Left ventricle myocardium inferior (tissue), 1 donor: ENCODE measurements at places on chromosomes 6 and 20.
A peak's percentile ranks its signal among the peaks of the same experiment; 100 is the strongest.

DNA sequence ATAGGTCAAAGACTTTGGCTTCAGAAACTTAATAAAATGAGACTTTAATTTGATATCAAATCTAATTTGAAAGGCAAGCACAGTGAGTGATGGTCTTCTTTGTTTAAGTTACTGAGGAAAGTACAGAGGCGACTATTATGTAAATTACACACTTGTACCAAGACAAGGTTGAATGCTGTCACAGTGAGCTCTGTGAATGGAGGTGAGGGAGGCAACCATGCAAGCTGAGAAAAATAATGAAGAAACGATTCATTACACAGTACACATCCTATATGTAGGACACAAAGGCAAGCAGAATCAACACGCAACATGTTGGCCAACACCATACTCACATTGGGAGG is 46.8 kb upstream of the CCDC28A start:
- H3K27me3 ChIP-seq: no peaks in the 10 kb centered on the region
- no peak overlapping the region for H3K27ac ChIP-seq
- no peak for DNase-seq
- H3K4me1 ChIP-seq: peaks cover 18% of the 10 kb centered on the region

DNA sequence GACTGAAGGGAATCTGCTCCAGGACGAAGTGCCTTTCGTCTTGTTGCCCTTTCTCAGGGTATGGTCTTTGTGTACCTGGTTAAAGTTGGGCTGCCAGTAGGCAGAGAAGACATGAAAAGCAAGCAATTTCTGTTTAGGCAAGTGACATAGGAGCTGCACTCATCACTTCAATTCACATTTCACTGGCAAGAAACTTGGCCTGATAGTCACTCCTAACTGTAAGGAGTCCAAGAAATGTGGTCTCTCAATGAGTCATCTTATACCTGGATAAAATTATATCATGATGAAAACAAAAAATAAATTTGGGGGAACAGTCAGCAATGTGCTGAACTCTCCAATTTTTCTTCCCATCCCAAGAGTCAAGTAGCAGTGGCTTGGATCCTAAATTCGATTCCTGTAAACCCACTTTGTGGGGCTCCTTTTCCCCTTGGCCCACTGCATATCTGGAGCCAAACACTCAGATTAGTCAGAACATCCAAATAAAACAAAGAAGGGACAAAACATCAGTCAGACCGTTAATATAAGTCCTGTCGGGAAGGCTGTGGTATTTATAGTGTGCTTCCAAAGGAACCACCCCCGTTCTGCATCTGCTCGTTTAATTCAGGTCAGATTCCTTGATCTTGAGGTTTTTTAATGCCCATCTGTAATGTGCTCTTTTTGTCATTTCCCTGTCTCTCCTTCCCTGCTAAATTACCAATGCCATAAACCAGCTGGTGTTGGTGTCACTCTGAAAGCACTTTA is 5.0 kb upstream of the GABRR1 start:
- DNase-seq: no peak
- no peak overlapping the region for H3K4me3 ChIP-seq
- H3K4me1 ChIP-seq: no peaks in the 10 kb centered on the region
- H3K27me3 ChIP-seq: no peaks in the 10 kb centered on the region

GRCh38 chr6:36926708-36927513 is 27.6 kb upstream of the PI16 start:
- H3K27me3 ChIP-seq: no peaks in the 10 kb centered on the region
- H3K36me3 ChIP-seq: peaks cover 38% of the 10 kb centered on the region
- no peak overlapping the region for H3K4me3 ChIP-seq
- H3K4me1 ChIP-seq: peaks cover 37% of the 10 kb centered on the region

DNA sequence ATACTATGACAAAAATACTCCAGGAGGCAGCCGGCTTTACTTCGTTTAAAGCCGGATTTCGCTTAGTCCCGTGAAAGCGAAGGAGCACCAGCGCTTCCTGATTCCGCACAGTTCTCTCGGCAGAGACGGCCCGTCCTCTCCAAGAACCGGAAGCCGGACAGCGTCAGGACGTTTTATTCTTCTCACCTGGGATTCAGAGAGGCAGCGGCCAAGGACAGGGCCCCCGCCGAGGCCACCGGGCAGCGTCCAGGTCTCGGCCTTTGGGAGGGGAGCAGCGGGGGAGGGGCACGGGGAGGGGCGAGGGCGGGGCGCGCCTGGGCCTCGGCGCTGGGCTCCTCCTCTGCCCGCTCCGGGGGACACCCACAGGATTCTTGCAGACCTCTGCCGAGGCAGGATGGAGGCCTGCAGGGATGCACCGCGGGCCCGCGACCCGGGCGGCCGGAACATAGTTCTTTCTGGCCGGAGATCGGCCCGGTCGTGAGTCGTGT is 2.8 kb upstream of the DIDO1 start:
- H3K4me3 ChIP-seq: peak overlapping the region; percentile 67
- H3K27ac ChIP-seq: peak overlapping the region; percentile 87
- peak; percentile 77 for DNase-seq
- peaks cover 6% of the 10 kb centered on the region for H3K36me3 ChIP-seq
- no peaks in the 10 kb centered on the region for H3K27me3 ChIP-seq

DNA sequence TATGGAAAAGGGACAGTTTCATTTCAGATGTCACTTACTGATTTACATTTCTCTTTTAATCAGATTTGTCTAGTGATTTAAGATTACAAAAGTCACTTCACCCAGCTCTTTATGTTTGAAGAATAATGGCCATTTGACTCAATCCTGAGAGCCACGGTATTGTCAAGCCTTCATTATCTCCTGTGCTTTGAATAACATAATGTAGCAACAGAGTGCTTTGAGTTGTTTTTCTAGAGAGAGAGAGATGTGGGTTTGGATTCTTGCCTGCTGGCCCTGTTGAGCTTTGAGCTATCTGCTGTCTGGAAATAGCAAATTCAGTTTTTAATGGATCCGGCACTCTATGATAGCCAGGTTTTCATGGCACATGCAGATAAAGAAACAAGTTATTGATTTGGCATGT is 478.4 kb upstream of the SOX4 start:
- peaks cover 24% of the 10 kb centered on the region for H3K4me1 ChIP-seq
- H3K36me3 ChIP-seq: no peaks in the 10 kb centered on the region
- no peak overlapping the region for H3K27ac ChIP-seq
- no peak overlapping the region for H3K4me3 ChIP-seq
- no peak for DNase-seq
- no peaks in the 10 kb centered on the region for H3K27me3 ChIP-seq

DNA sequence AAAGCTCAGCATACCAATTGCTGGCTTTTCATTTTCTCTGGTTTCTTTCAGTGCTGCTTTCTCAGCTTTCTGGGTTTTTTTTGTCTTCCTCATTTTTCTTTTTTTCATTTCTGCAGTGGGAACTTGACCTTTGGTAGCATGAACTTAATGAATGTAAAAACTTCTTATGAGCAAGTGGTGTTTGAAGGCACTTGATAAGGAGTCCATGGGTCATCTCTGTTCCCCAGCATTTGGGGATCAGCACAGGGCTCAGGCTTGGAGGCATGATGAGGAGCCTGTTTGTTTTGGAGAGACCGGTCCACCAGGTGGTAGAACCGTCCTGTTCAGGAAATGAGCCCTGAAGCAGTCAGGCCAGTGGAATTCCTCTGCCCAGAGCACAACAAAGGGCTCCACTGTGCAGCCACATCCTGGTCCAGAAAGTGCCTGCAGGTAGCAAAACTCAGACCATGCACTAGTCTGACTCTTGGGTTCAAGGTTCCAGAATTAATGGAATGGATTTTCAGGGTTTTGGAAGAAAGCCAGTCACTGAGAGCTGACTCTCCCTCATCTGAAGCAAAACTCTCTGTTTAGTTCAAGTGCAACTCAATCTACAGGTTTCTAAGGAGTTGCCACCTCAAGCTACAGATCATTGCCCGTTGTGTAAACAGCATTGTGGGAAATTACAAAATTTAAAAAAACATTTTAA is 52.3 kb upstream of the ADGRF1 start:
- no peak for DNase-seq
- no peaks in the 10 kb centered on the region for H3K36me3 ChIP-seq
- H3K27ac ChIP-seq: peak overlapping the region; percentile 22
- peaks cover 33% of the 10 kb centered on the region for H3K4me1 ChIP-seq
- peaks cover 13% of the 10 kb centered on the region for H3K27me3 ChIP-seq

DNA sequence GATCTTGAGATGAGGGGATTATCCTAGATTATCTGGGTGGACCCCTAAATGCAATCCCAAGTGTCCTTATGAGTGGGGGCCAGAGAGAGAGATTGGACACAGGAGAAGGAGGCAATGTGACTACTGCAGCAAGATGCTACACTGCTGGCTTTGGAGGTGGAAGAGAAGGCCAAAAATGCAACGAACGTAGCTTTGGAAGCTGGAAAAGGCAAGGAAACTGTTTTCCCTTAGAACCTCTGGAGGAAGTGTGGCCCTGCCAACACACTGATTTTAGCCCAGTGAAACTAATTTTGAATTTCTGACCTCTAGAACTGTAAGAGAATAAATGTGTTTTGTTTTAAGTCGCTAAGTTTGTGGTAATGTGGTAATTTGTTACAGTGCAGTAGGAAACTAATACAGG is 15.7 kb downstream of the PPARD start:
- H3K27me3 ChIP-seq: no peaks in the 10 kb centered on the region
- H3K36me3 ChIP-seq: peaks cover 16% of the 10 kb centered on the region
- peak overlapping the region; percentile 74 for H3K27ac ChIP-seq
- H3K4me1 ChIP-seq: peaks cover 60% of the 10 kb centered on the region
- H3K4me3 ChIP-seq: no peak overlapping the region

DNA sequence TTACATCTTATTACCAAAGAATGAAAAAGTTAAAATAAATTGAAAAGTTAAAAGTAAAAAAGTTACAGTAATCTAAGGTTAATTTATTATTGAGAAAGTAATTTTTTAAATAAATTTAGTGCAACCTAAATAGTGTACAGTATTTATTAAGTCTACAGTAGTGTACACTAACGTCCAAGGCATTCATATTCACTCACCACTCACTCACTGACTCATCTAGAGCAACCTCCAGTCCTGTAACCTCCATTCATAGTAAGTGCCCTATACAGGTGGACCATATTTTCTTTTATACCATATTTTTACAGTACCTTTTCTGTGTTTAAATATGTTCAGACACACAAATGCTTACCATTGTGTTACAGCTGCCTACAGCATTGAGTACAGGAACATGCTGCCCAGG is 624.7 kb upstream of the NOX3 start:
- H3K27ac ChIP-seq: no peak overlapping the region
- no peak for DNase-seq
- H3K36me3 ChIP-seq: no peaks in the 10 kb centered on the region
- H3K4me1 ChIP-seq: no peaks in the 10 kb centered on the region
- H3K4me3 ChIP-seq: no peak overlapping the region

GRCh38 chr20:16864963-16865362 is 116.8 kb downstream of the OTOR start:
- H3K27me3 ChIP-seq: no peaks in the 10 kb centered on the region
- H3K27ac ChIP-seq: no peak overlapping the region
- H3K36me3 ChIP-seq: no peaks in the 10 kb centered on the region

DNA sequence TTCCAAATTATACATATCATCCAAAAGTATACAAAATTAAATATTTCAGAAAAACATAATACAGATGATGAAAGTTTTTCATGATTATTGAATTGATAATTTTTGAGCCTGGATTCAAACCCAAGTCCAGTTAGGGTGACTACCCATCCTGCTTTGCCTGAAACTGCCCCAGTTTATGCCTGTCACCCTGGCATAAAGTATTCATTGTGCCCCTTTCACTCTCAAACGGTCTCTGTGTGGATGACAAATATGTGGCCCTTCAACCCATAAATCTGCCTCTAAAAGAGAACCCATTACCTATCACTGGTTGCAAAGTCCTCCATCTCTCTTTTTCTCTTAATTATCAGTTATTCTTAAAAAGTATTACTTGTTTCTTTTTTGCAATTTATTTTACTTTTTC is 553.7 kb upstream of the JARID2 start:
- peaks cover 2% of the 10 kb centered on the region for H3K4me1 ChIP-seq
- H3K27ac ChIP-seq: no peak overlapping the region
- H3K4me3 ChIP-seq: no peak overlapping the region
- DNase-seq: no peak
- no peaks in the 10 kb centered on the region for H3K27me3 ChIP-seq

DNA sequence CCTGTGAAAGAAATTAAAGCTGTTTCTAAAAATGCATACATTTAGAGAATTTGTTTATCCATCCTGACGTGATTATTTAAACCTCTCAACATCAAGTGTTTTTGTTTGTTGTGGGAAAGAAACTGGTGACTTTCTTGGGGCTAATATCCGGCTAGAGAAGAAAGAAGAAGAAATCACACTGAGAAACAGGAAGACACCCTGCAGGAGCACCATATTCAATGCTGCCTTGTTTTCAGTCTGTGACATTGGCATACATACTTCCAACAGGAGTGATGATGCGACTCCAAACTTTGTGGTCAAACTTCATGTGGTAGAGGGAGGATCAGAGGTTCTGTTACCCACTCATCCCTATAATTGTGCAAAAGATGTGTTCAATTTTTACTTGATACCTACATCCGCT is 997.6 kb upstream of the CITED2 start:
- no peaks in the 10 kb centered on the region for H3K27me3 ChIP-seq
- no peaks in the 10 kb centered on the region for H3K36me3 ChIP-seq
- DNase-seq: no peak

GRCh38 chr6:43291708-43292107 is 6.4 kb upstream of the SLC22A7 start:
- H3K4me3 ChIP-seq: no peak overlapping the region
- H3K27me3 ChIP-seq: no peaks in the 10 kb centered on the region
- H3K4me1 ChIP-seq: no peaks in the 10 kb centered on the region

- peak; percentile 27 for DNase-seq
- no peaks in the 10 kb centered on the region for H3K36me3 ChIP-seq
- peaks cover 25% of the 10 kb centered on the region for H3K4me1 ChIP-seq
- H3K4me3 ChIP-seq: peak within 1 kb of the TSS; percentile 75
Observed at GRCh38 chr20:32585011-32585585, at the start of gene NOL4L. Gene NOL4L (minus strand): TSS chr20:32585333. CDS start chr20:32584890, 443 bp downstream.

- no peaks in the 10 kb centered on the region for H3K36me3 ChIP-seq
- H3K4me1 ChIP-seq: peaks cover 35% of the 10 kb centered on the region
- H3K27ac ChIP-seq: peak overlapping the region; percentile 55
- H3K4me3 ChIP-seq: no peak overlapping the region
Observed at GRCh38 chr20:45826381-45827019, 612 bp downstream of the TNNC2 start.

GRCh38 chr6:106138151-106138550 is 52.0 kb downstream of the PRDM1 start:
- H3K4me1 ChIP-seq: peaks cover 9% of the 10 kb centered on the region
- H3K27ac ChIP-seq: no peak overlapping the region
- no peaks in the 10 kb centered on the region for H3K27me3 ChIP-seq
- DNase-seq: no peak
- no peak overlapping the region for H3K4me3 ChIP-seq

DNA sequence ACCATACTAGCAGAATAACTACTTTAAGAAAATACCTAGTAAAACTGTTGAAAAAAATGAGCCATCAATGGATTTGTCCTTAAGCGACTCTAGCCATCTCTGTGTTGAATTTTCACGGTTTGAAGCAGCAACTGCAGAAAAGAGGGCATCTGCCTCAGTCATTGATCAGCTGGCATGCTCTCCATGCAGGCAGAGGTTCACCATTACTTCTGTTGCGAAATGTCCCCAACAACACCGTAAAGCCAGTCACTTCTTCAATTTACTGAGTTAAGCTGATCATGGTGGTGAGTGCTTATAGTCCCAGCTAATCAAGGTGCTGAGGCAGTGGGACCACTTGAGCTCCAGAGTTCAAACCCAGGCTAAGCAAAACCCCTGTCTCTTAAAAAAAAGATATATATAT is 11.1 kb downstream of the TPD52L1 start:
- no peaks in the 10 kb centered on the region for H3K4me1 ChIP-seq
- H3K36me3 ChIP-seq: no peaks in the 10 kb centered on the region
- H3K4me3 ChIP-seq: no peak overlapping the region
- H3K27me3 ChIP-seq: no peaks in the 10 kb centered on the region
- H3K27ac ChIP-seq: no peak overlapping the region
- DNase-seq: no peak
